ENCODE measurements at places on chromosomes 4 and X. TPM values are rescaled to one million over a fixed set of nuclear protein-coding genes. Genes with fewer than 3 reads are reported as not detected.

DNA sequence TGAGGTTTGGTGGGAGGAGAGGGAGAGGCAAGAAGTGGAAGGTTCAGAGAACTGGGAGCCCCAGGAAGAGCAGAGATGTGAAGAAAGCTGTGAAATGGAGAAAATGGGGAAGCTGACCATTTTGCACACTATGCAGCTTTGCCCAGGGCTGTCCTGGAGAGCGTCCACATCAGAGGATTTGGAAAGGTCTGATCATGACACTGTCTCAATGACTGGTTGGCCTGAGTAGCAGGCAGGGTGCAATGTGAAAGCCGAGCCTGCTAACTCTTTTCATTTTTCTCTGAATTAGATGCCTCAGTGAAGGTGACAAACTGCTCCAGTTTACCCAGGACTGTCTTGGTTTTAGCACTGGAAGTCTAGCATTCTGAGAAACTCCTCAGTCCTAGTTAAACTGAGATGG is 330.1 kb upstream of the RPS6KA3 start:
- DNase-seq: no peak

DNA sequence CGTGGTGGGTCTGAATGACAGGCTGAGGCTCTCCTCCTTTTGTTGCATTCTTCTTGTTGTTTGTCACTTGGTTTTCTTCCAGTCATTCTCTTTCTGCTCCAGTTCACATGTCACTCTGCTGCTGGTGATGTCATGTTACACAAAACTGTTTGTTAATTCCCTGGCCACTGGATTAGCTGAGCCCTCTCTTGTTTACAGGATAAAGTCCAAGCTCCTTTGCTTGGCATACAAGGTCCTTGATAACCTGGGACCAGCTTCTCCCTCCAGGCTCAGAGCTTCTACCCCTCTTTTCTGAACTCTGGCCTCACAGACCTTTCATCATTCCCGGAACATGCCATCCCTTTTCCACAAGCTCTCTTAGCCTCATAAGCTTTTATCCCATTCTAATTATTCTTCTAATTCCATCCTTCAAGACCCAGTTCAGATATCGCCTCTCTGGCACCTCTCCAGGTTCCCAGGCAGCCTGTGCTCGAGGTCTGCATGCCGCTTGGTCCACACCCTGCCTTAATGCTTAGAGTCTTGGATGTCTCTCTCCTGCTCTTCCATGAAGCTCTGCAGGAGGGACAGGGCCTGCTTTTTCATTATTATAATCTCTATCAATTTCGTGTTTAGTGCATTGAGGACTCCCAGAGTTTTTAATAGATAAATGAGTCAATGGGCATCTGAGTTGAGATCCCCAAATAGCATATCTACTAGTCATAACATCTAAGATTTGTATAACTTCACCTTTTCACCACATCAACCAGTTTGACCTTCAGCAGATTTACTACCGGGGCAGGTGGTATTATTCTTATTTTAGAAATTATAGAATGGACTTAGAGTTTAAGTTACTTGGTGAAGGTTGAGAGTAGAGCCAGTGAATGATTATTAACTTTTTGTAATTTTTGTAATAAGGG is 98.7 kb downstream of the TMEM131L start:
- no peak for DNase-seq

TNIP3 gene
- not detected for total RNA-seq

- no peak for DNase-seq
Observed at GRCh38 chr4:40140196-40140595, 56.6 kb upstream of the RHOH start.

DNA sequence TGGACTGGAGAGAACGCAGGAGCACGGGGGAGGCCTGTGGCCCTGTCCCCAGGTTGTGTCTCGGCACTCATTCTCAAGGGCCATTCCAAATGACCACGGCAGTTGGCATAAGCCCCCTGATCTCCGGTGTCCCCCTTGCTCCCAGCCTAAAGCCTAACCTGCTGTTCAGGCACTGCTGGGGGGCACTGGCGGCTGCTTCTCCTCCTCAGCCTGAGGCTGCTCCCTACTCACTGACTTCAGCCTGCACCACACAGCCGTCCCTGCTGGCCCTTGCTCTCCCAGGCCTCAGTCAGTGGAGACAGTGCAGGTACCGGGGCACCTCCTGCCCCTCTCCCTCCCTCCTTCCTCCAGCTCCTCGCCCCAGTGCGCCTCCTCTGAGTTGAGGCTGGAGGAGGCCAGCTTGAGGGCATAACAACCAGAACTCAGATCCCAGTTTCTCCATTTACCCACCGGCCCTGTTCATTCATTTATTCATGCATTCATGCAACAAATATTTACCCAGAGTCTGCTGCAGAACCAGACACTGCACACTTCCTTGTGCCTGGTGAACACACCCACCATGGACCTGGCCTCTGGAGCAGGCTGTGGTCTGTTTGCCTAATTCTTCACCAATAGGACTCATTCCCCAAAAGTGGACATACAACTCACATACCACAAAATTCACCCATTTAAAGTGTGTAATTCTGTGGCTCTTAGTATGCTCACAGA is 65.0 kb downstream of the CPZ start:
- DNase-seq: no peak

GRCh38 chr4:157291071-157291470 is 70.5 kb downstream of the GRIA2 start:
- DNase-seq: no peak

DNA sequence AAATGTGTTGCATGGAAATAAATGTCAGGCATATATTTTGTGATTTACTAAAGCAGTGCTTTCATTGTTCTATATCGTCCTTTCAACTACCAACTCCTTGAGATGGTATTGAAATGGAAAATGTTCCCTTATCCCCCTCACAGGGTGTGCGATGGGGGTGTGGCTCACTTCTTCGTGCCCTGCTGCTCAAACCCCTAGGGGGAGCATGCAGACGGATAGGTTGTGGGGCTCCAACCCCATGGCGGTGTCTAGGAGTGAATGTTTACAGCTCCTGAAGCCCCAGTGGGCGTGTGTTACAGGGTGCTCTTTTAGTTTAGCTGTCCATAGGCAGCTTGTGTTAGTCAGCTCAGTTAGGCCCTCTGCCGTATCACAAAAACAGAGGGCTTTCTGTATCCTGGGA is 287.7 kb upstream of the EMCN start:
- no peak for DNase-seq

- DNase-seq: no peak
Observed at GRCh38 chr4:184553891-184554290, 79.5 kb upstream of the IRF2 start.

- DNase-seq: no peak
Observed at GRCh38 chr4:94798808-94799207, 41.1 kb downstream of the BMPR1B start.

DNA sequence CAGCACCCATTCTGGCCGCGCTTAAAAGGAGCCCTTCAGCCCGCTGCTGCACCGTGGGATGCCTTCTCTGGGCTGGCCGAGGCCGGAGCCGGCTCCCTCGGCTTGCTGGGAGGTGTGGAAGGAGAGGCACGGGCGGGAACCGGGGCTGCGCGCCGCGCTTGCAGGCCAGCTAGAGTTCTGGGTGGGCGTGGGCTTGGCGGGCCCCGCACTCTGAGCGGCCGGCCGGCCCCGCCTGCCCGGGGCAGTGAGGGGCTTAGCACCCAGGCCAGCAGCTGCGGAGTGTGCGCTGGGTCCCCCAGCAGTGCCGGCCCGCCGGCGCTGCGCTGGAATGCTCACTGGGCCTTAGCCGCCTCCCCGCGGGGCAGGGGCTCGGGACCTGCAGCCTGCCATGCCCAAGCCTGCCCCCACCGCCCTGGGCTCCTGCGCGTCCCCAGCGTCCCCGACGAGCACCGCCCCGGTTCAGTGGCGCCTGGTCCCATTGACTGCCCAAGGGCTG is 111.3 kb downstream of the PCDH18 start:
- no peak for DNase-seq
